CD4-positive, alpha-beta T cell treated with Interleukin-21 for 1 hour (primary cell): ENCODE measurements at places on chromosomes 3 and 15.

GRCh38 chr3:182979674-182980191, 605 bp downstream of the DCUN1D1 start:
- DNase-seq: peak; percentile 24

DNA sequence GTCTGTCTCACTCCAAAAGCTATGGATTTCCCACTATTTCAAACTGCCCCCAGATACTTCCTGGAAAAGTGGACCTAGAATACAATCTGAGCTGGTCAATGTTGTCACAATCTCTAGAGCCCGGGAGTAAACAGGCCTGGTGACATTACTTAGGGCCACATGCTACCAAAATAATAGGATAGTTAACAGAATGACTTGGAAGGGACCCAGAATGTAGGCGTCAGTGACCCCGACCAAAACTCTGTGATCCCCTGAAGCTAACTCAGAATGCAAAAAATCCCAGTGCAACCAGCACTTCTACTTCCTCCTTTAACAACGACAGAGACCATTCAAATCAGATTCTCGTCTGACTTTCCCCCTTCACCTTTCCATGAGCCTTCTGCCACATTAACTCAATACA, 51.5 kb upstream of the CDV3 start:
- DNase-seq: no peak

DNA sequence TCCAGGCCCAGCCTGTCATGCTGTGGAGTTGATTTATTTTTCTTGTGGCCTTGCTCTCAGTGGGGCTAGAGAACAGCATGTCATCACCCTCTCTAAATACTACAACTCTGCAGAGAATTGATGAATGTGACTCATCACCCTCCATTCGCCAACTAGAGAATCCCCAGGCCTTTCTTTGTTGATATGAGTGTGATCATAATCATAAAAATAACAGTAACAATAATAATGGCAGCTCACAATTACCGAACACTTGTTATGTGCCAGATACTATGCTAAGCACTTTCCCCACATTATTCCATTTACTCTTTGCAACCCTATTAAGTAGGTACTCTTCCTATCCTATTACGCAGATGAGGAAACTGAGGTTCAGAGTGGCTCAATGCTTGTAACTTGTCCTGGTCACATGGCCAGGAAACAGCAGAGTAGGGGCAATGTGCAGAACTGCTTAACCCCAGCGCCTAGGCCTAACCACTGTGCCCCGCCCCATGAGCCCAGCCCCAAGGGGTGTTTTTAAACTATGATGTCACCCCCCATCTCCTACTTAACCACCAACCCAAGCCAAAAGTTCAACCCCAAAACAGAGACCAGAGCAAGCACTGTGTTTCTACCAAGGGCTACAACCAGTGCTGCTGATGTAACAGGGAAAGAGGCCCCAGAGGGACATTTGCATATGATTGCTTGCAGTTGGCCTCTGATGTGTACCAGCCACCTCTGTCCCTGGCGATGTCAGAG, 104.5 kb downstream of the ADCY5 start:
- no peak for DNase-seq

GRCh38 chr3:142935963-142936362, 27.5 kb downstream of the PAQR9 start:
- DNase-seq: no peak

DNA sequence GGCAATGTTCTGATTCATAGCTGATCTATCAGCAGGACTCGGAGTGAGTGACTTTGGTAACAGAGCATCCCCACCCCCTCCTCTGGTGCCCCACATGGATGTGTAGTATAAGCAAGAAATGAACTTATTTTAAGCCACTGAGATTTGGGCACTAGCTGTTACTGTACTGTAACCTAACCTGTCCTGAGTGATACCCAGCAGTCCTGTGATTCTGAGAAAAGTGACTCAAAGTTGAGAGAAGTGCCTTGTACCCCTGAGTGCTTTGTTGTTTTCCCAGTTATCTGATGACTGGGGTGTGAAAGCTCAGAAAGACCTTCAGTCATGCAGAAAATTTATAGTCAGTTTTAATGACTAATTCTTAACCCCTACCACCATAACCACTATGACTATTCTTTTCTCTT, 439.9 kb upstream of the RBMS3 start:
- no peak for DNase-seq

DNA sequence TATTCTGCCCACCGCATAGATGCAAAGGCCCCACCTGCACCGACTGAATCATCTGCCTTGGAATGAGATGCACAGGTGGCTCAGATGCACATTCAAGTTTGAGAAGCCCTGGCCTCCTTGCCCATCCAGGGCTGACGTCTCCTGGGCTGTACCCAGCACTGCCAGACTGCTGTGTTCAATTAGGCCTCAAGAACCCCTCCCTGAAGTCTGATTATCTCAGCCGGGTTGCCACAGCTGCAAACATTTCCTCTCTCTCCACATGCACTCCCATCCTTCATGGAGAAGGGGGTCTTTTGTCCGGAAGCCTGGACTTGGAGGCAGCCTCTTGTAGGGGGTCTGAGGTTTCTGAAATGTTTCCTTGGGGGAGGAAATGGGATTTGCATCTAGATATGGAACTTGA, 459.4 kb upstream of the PROK2 start:
- DNase-seq: no peak

DNA sequence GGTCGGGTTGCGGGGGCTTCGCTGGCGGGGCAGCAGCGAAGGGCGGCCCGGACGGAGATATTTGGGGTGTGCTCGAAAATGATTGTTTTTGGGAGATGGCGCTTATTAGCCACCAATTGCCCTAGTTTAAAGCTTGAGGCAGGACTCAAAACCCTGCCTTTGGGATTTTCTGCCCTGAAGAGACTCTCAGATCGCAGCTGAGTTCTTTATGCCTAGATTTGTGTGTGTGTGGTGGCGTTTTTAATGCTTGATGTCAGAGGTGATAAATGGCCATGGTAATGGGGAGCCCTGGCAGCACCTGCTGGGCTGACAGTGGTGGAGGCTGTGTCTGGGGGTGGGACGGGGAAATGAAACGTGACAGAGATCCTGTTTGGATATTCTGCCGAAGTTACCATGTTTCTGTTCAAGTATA, 604 bp downstream of the KCTD6 start:
- DNase-seq: peak; percentile 27

GRCh38 chr15:49560045-49560444, 60.6 kb downstream of the FAM227B start:
- DNase-seq: no peak

GRCh38 chr3:126512916-126513650, 4.5 kb downstream of the UROC1 start:
- DNase-seq: no peak

GRCh38 chr3:61387817-61388216, 136.6 kb upstream of the FHIT start:
- DNase-seq: no peak

GRCh38 chr3:4712109-4712508, 219.0 kb downstream of the ITPR1 start:
- no peak for DNase-seq

DNA sequence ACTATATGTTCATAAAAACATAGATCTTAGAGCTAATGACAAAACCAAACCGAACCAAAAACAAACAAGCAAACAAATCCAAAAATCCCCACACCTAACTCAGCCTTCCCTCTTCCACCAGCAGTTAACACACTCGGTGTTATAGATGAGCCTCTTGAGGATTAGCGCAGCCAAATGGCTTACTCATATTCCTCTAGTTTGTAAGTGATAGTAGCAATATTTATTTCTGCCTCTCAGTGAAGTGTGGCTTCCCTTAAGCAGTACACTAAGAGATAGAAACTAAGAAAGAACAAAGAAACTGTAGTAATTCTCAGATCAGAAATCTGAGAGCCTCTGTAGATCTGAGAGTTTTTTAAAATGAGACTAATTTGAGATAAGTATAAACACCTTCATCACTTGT, 2.4 kb upstream of the NCEH1 start:
- DNase-seq: no peak

DNA sequence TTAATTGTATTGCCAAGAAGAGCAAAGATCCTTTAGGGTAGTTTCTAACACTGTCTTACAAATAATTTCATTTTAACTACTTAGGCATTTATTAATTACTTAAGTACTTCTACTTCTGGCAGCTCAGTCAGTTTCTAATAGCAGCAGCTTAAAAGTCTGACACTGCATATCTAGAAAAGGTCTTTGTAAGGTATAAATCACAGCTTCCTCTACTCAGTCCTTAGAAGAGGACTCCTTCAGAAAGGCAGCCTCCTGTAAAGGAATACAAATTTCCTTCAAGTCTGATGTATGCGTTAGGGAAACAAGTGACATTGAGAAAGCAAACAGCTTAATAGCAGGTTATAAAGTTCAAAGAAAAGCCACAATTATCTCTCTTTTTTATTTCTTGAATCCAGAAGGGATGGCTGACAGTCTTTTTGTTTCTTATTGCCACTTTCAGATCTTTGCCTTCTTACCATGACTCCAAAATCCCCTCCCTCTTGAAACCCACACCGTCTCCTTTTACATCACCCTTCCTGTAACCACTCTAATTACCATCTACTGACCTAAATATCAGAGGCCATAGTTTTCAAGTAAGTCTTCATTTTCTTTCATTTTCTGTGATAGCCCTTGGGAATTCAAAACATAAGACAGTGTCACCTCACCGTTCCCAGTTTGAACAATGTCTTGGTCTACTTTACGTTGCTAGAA, 109.5 kb downstream of the CGGBP1 start:
- DNase-seq: no peak

GRCh38 chr3:37855363-37855970, 6.2 kb upstream of the CTDSPL start:
- DNase-seq: peak; percentile 67

DNA sequence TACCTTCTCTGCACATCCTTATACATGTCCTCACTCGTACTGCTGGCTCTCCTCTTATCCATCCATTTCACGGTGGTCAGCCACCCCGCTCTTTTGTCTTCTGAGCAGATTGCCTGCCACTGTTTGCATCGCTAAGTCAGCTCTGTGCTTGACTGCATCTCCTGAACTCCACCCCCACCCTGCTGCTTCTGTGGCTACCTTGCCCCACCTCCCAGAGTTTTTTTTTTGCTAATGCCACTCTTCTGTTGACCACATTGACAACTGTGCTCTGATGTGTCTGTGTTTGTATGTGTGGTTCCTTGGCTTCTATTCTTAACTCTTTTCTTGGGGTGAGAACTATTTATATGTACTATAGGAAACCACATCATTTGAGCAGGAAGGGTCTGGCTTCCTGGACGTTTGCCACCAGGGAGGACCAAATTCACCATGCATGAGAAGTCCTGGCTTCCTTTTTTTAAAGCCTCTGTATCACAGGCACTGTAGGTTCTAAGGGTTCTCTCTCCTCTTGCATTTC, 12.8 kb upstream of the MTMR10 start:
- DNase-seq: peak; percentile 23

GRCh38 chr3:13879946-13880810, at the start of gene WNT7A:
Gene WNT7A, minus strand, starts transcription at chr3:13880071. Its CDS starts 255 bp downstream, at chr3:13879816.
- DNase-seq: peak; percentile 72

DNA sequence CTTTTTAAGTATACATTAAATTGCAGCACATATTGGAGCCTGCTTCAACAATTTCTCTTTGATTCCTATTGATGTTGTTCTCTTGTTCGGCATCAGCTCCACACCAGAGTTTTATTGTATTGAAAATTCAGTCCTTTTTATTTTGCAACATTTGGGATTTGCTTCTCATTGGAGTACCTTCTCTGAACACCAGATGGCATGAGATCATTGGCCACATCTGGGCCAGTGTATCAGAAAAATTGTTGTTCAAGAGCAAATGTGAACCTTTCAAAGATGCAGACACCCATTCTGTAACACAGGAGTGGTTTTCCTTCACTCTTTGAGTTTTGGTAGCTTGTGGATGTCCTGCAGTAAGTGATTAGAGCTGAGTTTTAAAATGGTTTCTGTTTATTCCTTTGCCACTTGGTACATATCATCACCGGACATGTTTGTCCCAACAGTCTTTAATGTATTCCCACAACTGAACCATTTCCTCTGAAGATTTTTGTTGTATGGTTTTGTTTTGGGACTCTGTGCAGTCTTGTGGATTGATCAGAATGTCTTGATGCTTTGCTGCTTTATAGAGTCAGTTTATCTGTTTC, 96.1 kb downstream of the MCTP2 start:
- DNase-seq: peak; percentile 9

GRCh38 chr3:69568951-69569350, 170.3 kb upstream of the MITF start:
- no peak for DNase-seq

GRCh38 chr3:115784739-115785536, 161.6 kb downstream of the GAP43 start:
- DNase-seq: no peak

GRCh38 chr3:61907210-61907795, 345.9 kb downstream of the PTPRG start:
- no peak for DNase-seq

DNA sequence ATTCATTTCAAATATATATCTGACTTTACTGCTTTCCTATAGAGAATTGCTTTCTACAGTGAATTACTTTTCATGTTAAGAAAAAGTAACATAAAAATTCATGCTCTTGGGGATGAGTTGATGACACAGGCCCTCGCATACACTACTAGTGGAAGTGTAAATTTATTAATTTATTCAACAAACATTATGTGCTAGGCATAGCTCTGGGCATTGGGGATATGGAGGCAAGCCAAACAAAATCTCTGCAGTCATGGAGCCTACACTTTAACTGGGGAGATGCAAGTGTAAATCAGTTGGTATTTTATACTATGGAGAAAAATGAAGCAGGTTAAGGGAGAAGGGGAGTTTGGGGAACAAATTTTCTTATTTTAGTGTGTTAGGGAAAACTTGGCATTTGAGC, 340.7 kb downstream of the RAP2B start:
- no peak for DNase-seq

GRCh38 chr3:65568497-65568896, 470.2 kb downstream of the MAGI1 start:
- no peak for DNase-seq

DNA sequence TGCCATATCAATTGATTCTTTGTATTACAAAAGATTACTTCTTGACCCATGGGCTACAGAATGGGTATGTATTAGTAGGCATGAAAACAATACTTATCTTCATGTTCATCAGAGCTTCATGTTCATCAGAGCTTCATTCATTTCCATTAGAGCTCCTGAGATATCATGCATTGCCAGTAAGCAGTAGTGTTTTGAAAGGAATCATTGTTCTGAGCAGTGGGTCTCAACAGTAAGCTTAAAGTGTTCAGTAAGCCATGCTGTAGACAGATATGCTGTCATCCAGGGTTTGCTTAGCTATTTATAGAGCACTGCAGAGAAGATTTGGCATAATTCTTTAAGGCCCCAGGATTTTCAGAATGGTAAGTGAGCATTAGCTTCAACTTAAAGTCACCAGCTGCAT, 596.1 kb downstream of the ZNF385D start:
- no peak for DNase-seq

GRCh38 chr15:96180087-96180748, 150.3 kb upstream of the NR2F2 start:
- no peak for DNase-seq

GRCh38 chr3:88921986-88922385, 185.4 kb upstream of the EPHA3 start:
- no peak for DNase-seq
